Left colon (tissue), 2 donors: ENCODE measurements at places on chromosomes 7 and 10. TPM values are rescaled to one million over a fixed set of nuclear protein-coding genes. Genes with fewer than 3 reads are reported as not detected.

DLX6 gene
- total RNA-seq: not detected

- DNase-seq: peak; percentile 90
These were observed 45.7 kb upstream of the RBM33 start for GRCh38 chr7:155598810-155599210.

GRCh38 chr10:102596506-102596971 is 47.7 kb upstream of the TRIM8 start:
- DNase-seq: no peak

GRCh38 chr7:132140341-132140740 is 435.9 kb downstream of the PLXNA4 start:
- DNase-seq: no peak
